ENCODE measurements at places on chromosomes 7 and 10. TPM values are rescaled to one million over a fixed set of nuclear protein-coding genes. Genes with fewer than 3 reads are reported as not detected.

DNA sequence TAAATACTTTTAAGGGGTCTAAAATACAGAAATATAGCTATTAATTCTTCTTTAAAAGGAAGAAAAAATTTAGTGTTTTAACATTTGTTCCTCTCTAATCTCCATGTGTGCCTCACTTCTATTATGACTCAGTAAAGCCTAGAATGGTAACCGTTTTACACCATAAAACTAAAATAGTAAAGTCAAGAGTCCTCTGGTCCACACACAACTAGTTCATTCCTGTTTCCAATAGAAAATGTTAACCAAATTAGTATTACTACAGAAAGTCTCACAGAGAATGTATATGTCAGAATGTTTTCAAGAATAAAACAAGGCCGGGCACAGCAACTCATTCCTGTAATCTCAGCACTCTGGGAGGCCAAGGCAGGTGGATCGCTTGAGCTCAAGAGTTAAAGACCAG is 55.8 kb downstream of the CNOT4 start:
- H3K4me1 ChIP-seq: peaks cover 3% of the 10 kb centered on the region
- H3K4me3 ChIP-seq: no peak overlapping the region
- H3K36me3 ChIP-seq: no peaks in the 10 kb centered on the region
- H3K27me3 ChIP-seq: no peaks in the 10 kb centered on the region

DNA sequence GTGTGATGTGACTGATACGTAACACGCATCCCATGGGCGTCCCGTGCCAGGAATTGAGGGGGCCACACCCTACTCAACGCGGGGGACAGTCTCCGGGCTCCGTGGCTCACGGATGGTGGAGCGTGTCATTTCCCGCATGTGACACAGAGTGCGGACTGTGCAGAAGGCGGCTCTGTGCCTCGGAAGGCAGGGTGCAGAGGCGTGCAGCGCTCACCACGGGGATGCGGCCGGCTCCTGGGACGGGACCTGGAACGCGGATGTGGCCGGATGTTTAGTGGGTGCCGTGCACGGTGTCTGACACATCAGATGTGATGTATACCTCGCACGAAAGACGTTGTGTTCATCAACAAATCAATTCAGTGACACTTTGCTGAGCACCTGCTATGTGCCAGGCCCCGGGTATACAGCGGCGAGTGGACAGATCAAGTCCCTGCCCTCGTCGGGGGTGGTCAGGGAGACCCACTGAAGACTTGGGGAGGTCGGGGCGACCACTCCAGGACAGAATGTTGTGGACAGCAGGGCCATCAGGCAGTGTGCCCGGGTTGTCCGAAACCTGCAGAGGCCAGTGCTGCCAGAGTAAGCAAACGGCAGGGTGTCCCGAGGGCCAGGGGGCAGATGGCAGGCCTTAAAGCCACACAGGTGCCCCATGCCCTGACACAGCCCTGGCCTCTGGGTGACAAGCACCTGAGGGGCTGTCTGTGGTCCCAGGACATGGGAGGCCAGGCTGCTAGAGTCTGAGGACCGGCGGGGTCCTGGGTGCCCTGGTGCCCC is 38.1 kb downstream of the MICALL2 start:
- no peak for DNase-seq
- no peaks in the 10 kb centered on the region for H3K27me3 ChIP-seq
- no peaks in the 10 kb centered on the region for H3K36me3 ChIP-seq
- H3K4me1 ChIP-seq: no peaks in the 10 kb centered on the region
- no peak overlapping the region for H3K4me3 ChIP-seq

DNA sequence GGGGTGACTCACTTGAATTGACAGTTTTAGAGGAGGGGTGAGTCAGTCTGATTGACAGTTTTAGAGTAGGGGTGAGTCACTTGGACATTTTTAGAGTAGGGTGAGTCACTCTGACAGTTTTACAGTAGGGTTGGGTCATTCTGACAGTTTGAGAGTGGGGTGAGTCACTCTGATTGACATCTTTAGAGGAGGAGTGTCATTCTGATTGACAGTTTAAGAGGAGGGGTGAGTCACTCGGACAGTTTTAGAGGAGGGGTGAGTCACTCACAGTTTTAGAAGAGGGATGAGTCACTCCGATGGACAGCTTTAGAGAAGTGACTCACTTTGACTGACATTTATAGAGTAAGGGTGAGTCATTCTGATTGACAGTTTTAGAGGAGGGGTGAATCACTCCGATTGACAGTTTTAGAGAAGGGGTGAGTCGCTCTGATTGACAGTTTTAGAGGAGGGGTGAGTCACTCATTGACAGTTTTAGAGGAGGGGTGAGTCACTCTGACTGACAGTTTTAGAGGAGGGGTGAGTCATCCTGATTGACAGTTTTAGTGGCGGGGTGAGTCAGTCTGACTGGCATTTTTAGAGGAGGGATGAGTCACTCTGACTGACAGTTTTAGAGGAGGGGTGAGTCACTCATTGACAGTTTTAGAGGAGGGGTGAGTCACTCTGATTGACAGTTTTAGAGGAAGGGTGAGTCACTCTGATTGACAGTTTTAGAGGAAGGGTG is 595.9 kb downstream of the DNAJB6 start:
- no peaks in the 10 kb centered on the region for H3K4me1 ChIP-seq
- peak overlapping the region; percentile 29 for H3K27ac ChIP-seq
- H3K36me3 ChIP-seq: no peaks in the 10 kb centered on the region
- DNase-seq: peak; percentile 22

GRCh38 chr7:33809228-33809627 is 96.1 kb upstream of the BMPER start:
- no peaks in the 10 kb centered on the region for H3K27me3 ChIP-seq
- no peak overlapping the region for H3K27ac ChIP-seq
- DNase-seq: no peak
- H3K36me3 ChIP-seq: no peaks in the 10 kb centered on the region
- no peak overlapping the region for H3K4me3 ChIP-seq

DNA sequence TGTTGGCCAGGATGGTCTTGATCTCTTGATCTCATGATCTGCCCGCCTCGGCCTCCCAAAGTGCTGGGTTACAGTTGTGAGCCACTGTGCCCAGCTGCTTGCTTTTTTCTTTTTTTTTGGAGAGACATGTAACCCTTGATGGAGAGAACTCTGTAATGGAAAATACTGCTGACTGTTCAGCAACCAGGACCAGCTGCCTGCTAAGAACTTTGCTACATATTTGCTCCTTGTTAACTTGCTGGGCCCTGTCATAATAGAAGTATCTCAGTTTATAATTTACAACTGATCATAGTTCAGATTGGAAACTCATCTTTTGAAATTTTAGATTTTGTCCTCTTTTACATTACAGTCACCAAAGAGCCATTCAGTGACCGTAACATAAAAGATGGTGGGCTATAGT is 34.9 kb downstream of the TASOR2 start:
- no peak for DNase-seq
- no peaks in the 10 kb centered on the region for H3K36me3 ChIP-seq
- no peaks in the 10 kb centered on the region for H3K27me3 ChIP-seq
- H3K4me3 ChIP-seq: no peak overlapping the region
- no peak overlapping the region for H3K27ac ChIP-seq
- H3K4me1 ChIP-seq: no peaks in the 10 kb centered on the region

DNA sequence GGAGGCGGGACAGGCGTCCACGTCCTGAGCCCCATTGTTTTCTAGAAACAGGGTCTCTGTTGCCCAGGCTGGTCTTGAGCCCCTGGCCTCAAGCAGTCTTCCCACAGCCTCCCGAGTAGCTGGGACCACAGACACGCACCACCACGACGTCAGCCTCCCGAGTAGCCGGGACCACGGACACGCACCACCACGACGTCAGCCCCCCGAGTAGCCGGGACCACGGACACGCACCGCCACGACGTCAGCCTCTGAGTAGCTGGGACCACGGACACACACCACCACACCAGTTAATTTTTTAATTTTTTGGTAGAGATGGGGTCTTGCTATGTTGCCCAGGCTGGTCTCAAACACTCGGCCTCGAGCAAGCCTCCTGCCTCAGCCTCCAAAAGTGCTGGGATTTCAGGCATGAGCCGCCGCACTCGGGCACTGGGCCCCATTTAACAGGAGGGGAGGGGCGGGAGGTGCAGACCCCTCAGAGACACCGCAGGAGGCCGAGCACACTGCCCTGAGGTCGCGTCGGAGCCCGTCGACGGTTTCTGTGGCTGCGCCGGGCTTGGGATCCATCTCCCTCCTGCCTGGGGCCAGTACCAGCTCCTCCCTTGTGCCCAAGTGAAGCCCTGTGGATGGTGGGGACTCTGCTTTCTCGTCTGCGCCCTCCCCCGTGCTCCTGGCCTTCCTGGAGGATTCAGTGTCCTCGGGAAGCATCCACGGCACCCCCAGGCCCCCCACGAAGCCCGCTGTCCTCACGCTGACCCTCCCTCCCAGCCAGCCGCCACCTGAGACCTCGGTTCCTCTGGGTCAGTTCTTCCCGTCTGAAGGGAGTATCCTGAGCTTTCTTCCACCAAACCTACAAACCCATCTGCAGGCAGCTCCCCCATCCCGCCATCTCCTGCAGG is 13.0 kb downstream of the FAM20C start:
- no peaks in the 10 kb centered on the region for H3K4me1 ChIP-seq
- no peaks in the 10 kb centered on the region for H3K27me3 ChIP-seq

DNA sequence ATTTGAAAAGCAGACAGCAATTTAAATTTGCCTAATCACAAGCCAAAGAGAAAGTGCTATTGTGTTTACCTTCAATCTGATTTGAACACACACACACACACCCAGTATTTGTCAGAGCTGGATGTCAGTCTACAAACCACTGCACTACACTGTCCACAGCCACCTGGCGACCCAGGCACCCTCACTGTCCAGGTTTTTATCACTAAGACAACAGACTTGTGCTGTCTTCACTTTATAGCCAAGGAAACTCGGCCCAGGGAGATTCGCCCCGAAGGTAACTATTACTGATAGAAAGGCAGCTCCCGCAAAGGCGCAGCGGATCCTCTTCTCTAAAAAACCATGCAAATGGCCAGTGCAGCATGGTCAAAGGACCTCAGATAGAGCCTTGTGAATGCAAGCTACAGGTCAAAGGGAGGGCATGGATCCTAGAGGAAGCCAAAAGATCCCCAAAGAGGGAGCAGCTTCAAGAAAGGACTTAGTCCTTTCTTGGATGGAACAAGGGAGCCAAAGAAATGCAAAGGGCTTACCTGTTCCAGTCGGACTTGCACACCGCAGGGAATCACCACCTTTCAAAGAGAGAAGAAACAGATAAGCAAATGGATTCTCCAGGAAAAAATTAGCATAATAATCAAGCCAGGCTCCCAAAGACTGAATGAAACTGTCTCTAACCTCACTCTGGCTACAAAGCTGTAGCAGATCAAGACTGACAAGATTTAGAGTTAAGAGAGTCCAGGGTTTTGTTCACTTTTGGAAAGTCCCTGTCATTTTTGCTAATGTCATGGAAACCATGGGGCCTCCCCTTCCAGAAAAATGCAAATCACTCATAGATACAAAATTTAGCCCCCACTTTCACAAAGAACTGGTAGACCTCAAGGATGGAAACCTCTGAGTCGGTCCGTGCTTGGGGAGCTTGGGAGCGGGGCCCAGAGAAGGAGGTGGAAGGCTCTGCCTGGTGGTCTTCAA is 101.1 kb downstream of the TNS3 start:
- no peaks in the 10 kb centered on the region for H3K27me3 ChIP-seq
- peak overlapping the region; percentile 80 for H3K27ac ChIP-seq
- peaks cover 88% of the 10 kb centered on the region for H3K4me1 ChIP-seq
- DNase-seq: no peak

The TMEM26 gene
- 14.3 TPM for total RNA-seq

The IKZF1 gene
- total RNA-seq: 0.77 TPM

The STEAP1B gene
- 3.3 TPM for total RNA-seq

The RHOBTB1 gene
- total RNA-seq: 0.77 TPM

The IFIT1B gene
- not detected for total RNA-seq

The SLC39A12 gene
- total RNA-seq: not detected
